Activated CD4-positive, alpha-beta T cell treated with anti-CD3 and anti-CD28 coated beads, Interleukin-2, amount 50 U/mL, for 24 hours (primary cell): ENCODE measurements at places on chromosomes 12 and 14.

DNA sequence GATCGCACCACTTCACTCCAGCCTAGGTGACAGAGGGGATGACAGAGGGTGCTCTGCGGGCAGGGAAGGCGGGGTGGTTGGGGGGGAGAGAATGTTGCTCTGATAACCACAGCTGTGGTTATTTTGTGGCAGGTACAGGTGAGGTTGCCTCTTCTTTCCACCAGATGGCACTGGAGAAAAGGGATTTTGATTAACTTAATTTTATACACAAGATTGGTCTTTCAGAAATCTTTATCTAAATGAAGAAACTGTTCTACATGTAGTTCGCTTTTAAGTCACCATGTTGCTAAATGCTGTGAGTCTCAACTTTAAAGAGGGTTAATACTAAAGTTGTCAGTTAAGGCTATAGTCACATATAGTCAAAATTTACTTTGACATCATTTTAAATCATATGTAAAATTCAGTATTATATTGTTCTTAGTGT is 25.7 kb downstream of the FGF23 start:
- no peak for DNase-seq

DNA sequence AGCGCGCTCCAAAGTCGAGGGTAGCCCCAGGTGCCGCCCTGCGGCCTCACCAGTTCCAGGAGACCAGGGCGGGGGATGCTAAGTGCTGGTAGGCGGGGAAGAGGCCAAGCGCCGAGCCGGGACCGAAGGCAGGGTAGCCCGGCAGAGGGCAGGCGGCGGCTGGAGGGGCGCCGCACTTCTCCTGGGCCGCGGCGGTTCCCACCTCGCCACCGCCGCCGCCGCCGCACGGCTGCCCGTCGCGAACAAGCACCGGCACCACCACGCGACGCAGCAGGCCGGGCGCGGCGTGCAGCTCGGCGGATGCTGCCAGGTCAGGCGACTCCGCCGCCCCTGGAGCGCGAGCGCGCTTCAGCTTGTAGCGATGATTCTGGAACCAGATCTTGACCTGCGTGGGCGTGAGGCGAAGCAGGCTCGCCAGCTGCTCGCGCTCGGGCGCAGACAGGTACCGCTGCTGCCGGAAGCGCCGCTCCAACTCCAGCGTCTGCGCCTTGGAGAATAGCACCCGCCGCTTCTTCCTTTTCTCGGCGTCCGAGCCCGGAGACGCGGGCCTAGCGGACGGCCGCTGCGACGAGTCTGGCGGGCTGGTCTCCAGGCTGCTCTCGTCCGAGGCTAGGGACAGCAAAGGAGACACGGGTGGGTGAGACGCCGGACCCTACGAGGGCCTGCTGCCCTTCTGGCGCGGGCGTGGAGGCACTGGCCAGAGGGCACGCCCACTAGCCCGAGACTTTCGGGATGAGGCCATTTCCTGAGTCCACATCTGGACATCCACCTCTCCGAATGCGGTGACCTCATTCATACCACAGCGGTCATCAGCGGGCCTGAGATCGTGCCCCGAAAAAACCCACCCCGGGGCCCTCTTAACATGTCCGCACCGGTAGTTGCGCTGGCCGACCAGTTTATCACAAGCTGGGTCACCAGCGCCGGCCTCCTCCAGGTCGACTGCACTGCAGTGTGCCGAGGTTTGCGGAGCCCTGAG is 1.3 kb downstream of the NKX2-8 start:
- no peak for DNase-seq

GRCh38 chr14:92397953-92398564 is 75.1 kb downstream of the SLC24A4 start:
- no peak for DNase-seq

DNA sequence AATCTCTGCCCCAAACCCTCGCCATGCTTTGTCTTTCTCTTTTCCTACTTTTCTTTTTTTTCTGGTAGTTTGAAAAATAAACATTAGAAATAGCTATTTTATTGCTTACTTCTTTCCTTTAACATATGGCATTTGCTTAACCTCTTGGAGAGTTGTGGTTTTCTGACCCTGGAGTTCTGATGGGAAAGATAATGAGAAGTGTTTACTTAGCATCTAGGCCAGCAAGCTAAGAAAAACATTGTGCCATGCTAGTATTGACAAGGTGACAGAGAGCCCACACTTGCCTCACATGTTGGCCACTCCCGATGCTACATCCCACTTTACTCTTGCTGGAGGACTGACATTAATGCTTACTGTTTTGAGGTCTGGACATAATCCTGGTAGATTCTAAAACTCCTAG is 886.2 kb downstream of the DIO2 start:
- no peak for DNase-seq

DNA sequence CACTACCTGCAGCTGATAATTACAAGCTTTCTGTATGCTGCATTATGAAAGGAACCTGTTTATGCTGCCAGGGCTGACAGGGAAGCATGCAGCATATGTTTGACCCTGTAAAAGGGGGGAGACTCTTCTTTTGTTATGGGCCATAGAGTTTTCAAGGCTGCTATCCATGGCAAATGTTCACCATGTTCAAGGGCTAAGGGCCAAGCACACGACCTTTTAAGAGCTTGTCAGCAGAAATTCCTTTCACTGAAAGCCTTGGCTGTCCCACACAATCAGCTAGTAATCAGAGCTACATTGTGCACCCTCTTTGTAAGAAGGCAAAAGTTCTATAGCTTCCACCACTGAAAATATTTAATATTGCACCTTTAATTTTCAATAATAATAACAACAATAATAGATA is 74.2 kb upstream of the MBIP start:
- DNase-seq, result no peak

DNA sequence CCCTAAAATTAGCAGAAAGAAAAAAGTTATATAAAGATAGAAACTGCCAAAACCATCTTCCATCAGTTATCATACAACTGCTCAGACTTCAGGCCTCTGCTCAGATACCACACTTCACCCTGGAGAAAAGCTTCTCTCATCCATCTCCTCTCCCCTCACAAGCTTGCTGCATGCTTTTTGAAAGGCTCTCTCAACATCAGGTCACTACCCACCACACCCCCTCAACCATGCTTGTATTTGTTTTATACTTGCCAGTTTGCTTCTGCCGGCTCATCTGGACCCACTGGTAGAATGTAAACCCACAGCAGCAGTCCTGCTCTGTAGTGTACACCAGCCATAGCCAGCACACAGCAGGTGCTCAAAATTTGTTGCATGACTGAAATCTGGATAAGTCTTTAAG is 8.8 kb downstream of the PPP1CC start:
- no peak for DNase-seq

- DNase-seq, result no peak
These were observed 1.0 kb upstream of the ATG14 start for GRCh38 chr14:55412676-55413075.

DNA sequence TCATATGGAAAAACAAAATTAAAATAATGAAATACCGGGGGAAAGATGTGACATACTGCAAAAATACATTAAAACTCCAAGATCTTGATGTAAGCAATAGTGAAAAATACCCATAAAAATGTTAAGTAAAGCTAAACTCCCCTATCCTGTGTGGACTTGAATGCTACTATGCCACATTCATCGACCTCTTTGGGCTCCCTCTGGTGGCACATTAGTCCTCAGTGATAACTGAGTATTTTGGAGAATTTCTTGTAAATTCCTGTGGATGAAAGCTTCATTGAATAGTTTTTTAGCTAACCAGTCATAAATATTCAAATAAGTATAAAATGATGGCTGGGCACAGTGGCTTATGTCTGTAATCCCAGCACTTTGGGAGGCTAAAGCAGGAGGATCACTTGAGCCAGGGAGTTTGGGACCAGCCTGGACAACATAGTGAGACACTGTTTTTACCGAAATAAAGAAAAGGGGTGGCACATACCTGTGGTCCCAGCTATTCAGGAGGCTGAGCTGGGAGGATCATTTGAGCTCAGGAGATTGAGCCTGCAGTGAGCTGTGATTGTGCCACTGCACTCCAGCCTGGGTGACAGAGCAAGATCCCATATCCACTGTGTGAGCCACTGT is 42.4 kb upstream of the SGPP1 start:
- peak; percentile 37 for DNase-seq

DNA sequence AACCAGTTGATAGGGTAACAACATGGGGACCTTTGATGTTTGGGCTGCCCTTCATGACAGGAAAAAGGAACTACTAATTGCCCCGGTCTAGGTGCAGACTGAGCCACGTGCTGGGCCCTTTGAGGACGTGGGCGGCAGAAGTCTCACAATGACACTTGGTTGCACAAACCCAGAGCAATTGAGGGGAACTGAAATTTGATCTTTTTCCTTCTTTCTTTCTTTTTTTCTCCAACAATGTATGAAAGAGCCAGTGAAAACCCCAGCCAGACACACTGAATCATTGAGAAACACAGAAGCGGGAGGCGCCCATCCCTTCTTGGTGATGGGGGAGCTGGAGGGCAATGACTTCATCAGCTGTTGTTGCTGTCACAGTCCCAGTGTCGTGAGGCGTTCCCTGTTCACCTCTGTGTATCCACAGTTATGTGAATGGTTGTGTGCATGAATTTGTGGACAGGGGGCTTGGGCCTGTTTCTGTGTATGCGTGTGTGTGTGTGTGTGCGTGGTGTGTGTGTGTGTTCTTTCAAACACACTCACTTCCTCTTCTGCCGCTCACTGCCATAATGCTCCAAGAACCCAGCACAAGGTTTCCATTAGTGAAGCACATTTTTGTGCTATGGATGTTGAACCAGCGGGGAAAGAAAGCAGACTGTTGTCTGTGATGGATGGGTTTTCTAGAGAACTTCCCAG is 137.5 kb upstream of the CCND2 start:
- DNase-seq, result peak; percentile 73

DNA sequence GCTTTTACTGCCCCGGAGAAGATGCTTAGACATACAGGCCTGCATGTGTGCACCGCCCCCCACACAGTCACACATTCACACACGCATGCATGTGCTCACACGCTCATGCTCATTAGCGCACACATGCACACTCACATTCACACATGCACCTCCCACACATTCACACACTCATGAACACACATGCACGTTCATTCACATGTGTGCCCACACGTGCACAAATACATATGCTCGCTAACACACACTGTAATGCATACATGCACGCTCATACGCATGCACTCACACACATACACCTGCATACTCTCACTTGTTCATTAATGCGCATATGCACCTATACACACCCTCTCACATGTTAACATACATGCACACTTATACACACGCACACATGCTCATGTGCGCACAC is 21.9 kb downstream of the TMEM132C start:
- no peak for DNase-seq

- DNase-seq, result no peak
These were observed 122.0 kb upstream of the ATXN7L3B start for GRCh38 chr12:74415633-74416032.

GRCh38 chr12:98698603-98699463 is 53.7 kb downstream of the APAF1 start:
- peak; percentile 13 for DNase-seq

- DNase-seq, result no peak
These were observed 29.1 kb downstream of the CHST11 start for GRCh38 chr12:104485651-104486362.

GRCh38 chr14:96497087-96497486 is 5.1 kb upstream of the PAPOLA start:
- no peak for DNase-seq

DNA sequence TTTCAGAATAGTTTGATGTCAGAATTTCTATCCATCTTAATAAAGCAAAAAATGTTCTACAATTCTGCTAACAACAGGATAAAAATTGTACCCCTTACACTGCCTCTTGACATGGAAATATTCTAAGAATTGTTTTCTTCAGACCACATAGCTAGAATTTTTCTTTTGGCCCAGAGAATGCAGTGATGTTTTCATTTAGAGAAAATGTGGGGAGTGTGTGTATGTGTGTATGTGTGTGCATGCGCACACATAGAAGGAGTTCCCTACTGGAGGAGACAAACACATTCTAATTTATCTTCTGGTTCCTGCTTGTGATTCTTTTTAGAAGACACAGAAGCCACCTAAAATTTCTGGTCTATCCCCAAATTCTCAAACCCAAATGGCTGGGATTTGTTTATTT is 1145.7 kb downstream of the VRK1 start:
- no peak for DNase-seq

- no peak for DNase-seq
These were observed 2.1 kb upstream of the NIN start for GRCh38 chr14:50832935-50833630.

GRCh38 chr14:72142328-72142727 is 210.1 kb downstream of the RGS6 start:
- no peak for DNase-seq
